Lower lobe of right lung (tissue), 2 donors: ENCODE measurements at places on chromosomes 1 and 21. TPM values are rescaled to one million over a fixed set of nuclear protein-coding genes. Genes with fewer than 3 reads are reported as not detected.

DNA sequence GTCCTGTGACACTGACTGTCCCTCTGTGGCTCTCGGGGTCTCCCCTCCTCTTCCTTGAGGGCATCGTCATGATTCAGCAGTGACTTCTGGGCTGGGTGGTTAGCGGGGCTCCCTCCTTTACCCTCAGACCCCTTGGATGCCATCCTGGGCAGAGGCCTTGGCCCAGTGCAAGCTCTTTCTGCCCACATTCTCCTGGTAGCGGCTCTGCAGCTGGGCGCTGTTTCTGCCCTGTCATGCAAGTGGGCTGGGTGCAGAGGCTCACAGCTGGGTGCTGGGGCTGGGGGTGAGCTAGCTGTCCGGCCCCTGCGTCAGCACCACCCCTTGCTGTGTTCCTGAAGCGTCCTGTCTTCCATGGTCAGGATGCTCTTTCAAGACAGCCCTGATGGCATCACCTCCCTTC, 158.5 kb downstream of the PCBP3 start:
- no peaks in the 10 kb centered on the region for H3K4me1 ChIP-seq
- no peak overlapping the region for H3K4me3 ChIP-seq
- H3K36me3 ChIP-seq, result no peaks in the 10 kb centered on the region
- no peak overlapping the region for H3K27ac ChIP-seq

DNA sequence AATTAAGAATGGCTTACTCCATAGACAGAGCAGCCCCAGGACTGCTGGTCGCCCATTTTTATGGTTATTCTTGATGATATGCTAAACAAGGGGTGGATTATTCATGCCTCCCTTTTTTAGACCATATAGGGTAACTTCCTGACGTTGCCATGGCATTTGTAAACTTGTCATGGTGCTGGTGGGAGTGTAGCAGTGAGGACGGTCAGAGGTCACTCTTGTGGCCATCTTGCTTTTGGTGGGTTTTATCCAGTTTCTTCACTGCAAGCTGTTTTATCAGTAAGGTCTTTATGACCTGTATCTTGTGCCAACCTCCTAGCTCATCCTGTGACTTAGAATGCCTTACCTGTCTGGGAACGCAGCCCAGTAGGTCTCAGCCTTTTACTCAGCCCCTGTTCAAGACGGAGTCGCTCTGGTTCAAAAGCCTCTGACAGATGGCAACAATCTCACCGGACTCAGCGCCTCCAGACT, 5.2 kb upstream of the AGPAT3 start:
- no peak for DNase-seq
- no peaks in the 10 kb centered on the region for H3K27me3 ChIP-seq
- no peak overlapping the region for H3K27ac ChIP-seq

GRCh38 chr1:215002471-215002870, 80.1 kb upstream of the KCNK2 start:
- no peak overlapping the region for H3K4me3 ChIP-seq
- H3K36me3 ChIP-seq, result no peaks in the 10 kb centered on the region
- H3K27me3 ChIP-seq, result no peaks in the 10 kb centered on the region
- H3K27ac ChIP-seq, result no peak overlapping the region

GRCh38 chr1:161086457-161086856, 2.9 kb downstream of the NECTIN4 start:
- no peak overlapping the region for H3K4me3 ChIP-seq
- no peaks in the 10 kb centered on the region for H3K27me3 ChIP-seq
- H3K4me1 ChIP-seq, result peaks cover 30% of the 10 kb centered on the region
- no peaks in the 10 kb centered on the region for H3K36me3 ChIP-seq
- peak overlapping the region; percentile 14 for H3K27ac ChIP-seq
- DNase-seq, result no peak

DNA sequence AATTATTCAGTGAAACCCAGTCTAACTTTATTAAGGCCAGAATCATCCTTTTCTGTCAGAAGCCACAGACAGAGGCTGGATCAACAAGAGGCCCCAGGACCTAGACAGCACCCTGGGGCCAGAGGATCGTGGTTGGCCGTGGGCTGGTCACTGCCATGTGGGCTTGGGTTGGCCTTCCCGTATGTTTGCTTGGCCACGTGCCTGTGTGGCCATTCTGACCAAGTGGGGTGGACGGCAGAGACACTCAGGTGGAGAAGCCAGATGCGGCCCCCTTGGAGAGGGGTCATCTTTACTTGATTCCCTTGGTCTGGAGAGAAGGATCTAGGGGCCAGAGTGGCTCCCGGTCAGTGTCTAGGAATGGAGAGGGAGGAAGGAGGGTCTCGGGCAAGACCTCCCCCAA, 327.9 kb downstream of the CAMTA1 start:
- no peak for DNase-seq
- no peak overlapping the region for H3K27ac ChIP-seq
- H3K4me1 ChIP-seq, result no peaks in the 10 kb centered on the region
- no peaks in the 10 kb centered on the region for H3K36me3 ChIP-seq

GRCh38 chr1:55632058-55632457, 416.9 kb upstream of the USP24 start:
- DNase-seq, result no peak
- no peak overlapping the region for H3K27ac ChIP-seq
- no peak overlapping the region for H3K4me3 ChIP-seq
- no peaks in the 10 kb centered on the region for H3K27me3 ChIP-seq
- H3K4me1 ChIP-seq, result peaks cover 9% of the 10 kb centered on the region

- H3K27me3 ChIP-seq, result no peaks in the 10 kb centered on the region
- H3K4me3 ChIP-seq, result no peak overlapping the region
- no peak for DNase-seq
- no peak overlapping the region for H3K27ac ChIP-seq
- no peaks in the 10 kb centered on the region for H3K36me3 ChIP-seq
Measured at GRCh38 chr1:164578479-164579200, 19.7 kb downstream of the PBX1 start.

DYNLT4 gene
- 5.2 TPM for total RNA-seq

RIMS3 gene
- total RNA-seq, result 4.6 TPM
